ENCODE measurements at places on chromosomes 6 and 20.

GRCh38 chr6:75946146-75946831 lies 126.2 kb downstream of the IMPG1 start:
- no peak for DNase-seq

GRCh38 chr6:157769776-157770426 lies 53.1 kb upstream of the SNX9 start:
- DNase-seq = no peak

GRCh38 chr6:136728033-136728939 lies 64.0 kb downstream of the MAP3K5 start:
- DNase-seq = no peak

DNA sequence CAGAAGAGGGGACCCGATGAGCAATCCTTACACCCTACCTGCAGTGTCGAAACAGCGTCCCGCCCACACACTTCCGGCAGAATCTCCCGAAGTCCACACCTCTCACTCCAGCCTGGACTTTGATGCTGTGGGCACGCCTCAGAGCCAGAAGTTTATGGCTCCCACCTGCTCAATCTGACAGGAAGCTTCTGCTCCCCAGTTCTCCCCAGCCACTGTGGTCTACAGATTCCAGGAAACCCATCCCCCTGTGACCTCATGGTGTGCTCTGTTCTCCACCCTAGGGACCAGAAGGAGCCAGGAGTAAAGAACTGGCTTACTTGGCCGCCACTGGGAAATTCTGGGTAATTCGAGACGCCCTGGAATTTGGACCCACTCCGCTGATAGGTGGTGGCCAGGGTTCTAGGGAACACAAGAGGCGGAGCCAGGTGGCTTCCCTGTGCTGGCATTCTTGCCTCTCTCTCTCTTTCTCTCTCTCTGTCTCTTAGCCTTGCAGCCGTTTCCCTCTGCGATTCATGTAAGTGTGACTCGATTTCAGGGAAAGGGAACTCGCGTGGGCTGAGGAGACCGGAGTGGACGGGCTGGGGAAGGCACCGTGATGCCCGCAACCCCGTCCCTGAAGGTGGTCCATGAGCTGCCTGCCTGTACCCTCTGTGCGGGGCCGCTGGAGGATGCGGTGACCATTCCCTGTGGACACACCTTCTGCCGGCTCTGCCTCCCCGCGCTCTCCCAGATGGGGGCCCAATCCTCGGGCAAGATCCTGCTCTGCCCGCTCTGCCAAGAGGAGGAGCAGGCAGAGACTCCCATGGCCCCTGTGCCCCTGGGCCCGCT lies at the start of gene TRIM15:
TRIM15 (plus strand) TSS at position 457 of the 828 bp plus-strand sequence; CDS start at position 596, 139 bp downstream.
- no peak for DNase-seq

DNA sequence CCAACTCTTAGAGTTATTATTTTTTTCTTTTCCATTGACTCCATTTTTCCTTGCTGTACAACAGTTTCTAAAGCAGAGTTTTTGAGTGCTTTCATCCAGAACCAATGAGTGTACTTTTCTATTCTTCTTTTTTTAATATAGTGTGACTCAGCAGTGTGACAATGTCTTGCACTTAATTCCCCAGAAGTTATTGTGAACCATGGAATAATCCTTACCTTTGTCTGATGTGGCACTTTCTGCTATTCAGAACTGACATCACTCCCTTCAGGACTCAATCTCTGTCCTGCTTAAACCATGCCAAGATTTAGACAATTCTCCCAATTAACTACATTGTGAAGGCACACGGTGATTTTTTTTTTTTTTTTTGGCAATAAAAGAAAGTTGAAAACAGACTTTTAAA lies 41.5 kb downstream of the GRIK2 start:
- DNase-seq = no peak

DNA sequence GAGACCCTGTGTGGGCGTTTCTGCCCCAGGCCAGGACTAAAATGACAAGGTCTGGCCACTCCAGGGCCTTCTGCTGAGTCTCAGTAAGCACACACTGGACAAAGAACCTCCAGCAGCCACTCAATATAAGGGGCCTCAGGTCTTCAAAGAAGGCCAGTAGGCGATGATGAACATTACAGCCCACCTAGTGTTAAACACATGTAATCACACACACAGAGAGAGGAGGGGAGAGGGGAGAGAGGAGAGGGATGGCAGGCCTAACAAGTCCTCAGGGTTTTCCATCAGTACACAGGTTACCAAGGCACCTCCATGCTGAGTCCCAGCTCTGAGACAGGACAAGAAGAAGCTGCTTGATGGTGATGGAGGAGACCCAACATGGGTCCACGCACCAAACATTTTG lies 325.6 kb downstream of the PTPRT start:
- no peak for DNase-seq

GRCh38 chr20:58987790-58988564 lies 6.9 kb downstream of the NELFCD start:
- no peak for DNase-seq
